Dorsolateral prefrontal cortex (tissue), 122 donors: ENCODE measurements at places on chromosomes 3 and 15.

DNA sequence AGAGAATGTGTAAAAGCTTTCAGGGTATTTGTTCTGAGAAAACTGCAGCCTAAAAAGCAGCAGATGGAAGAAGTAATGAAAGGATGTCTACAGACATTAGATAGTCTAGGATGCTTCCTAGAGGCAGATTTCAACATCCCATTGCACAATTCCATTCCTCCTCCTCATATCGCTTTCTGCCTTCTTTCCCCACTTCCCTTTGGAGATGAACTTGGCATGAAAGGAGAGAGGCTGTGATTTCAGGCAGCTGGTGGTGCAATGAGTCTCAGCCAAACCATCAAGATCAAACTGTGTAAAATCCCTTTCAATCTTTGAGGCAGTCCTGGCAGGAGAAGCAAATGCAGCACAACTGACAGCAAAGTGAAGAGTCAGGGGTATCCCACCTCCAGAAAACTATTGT, 438.7 kb upstream of the KCNMB2 start:
- DNase-seq = no peak

GRCh38 chr3:122577409-122578031, at the start of gene PARP15:
TSS of gene PARP15 (plus strand) at chr3:122577650. CDS start at chr3:122577668, 18 bp downstream.
- DNase-seq = no peak

DNA sequence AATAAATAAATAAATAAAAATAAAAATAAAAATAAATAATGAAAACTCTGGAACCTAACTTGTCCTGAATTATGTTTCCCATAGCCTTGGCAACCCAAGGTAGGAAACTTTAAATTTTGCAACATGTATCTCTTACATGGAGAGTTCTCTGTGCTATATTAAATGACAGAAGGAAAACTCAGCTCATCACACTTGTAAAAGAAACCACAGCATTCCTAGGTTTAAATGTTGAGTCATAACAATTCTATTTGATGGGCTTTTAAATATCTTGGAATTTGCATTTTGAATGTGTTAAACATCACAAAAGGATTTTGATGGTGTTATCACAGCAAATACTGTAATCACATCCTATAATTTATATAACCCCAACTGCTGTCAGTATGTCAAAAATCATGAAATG, 144.2 kb downstream of the LRTM1 start:
- DNase-seq = no peak

DNA sequence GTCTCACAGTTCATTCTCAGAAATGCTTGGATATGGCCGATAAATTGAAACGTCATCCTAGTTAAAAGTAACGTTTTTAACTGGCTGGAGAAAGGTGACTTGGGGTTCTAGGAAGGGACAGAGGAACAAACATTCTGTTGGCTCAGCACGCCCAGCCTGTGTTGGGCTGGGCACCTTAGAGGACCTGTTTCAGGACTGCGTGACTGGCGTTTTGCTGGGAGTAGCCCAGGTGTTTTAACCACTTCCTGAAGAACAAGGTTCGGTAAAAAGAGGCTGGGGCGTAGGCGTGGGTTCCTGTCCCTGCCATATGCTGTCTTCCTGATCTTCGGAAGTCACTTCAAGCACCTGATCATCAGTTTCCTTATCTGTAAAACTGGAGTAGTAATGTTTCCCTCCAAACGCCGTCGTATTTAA, 1.1 kb upstream of the TLNRD1 start:
- no peak for DNase-seq

DNA sequence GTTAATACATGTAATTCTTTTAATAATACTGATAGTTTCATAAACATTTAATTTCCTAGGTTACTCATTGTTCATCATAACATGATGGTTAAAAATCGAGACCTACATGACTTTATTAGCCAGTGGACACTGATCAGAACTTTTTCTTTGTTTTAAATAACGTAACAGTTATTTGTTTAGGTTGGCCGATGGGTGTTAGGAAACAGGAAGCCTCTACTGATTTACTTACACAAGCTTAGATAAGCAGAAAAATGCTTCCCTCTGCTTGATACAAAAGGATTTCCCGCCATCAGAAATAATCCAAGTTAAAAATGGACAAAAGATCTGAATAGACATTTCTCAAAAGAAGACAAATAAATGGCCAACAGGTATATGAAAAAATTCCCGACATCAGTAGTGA, 16.6 kb upstream of the APH1B start:
- DNase-seq = no peak

DNA sequence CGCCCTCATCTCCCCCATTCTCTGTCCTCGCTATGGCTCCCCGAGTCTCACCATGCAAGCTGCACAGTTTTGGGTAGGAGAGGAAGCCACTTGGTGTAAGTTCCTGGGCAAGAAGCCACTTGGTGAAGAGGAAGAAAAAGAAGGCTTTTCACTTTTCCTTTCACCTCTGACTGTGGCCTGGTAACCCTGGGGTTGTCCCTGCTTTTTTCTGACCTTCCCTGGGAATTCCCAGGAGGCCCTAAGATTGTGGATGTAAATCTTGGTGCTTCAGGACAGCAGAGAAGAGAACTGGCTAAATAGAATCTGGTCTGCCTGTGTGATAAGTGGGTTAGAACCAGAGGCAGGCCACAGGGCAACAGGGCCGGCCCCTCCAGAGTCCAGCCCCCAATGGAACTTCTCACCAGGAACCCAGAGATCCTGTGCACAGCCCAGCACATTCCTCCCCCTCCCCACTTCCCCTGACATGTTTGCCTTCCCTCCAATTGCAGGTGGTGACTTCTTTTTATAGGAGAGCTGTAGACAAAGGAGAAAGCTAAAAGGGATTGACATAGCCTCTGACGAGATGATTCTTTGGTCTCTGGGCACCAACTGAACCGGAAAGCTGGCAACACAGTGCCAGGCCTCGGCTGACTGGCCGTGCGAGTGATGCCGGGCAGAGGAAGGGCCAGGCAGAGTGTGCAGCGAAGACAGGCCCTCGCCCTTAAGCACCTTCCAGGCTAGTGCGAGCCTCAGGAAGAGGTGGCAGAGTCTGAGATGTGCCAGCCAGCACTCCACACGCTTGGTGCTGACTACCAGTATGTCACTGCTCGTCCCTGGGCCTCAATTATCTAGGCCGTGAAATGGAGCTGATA, 19.4 kb upstream of the SKOR1 start:
- no peak for DNase-seq

DNA sequence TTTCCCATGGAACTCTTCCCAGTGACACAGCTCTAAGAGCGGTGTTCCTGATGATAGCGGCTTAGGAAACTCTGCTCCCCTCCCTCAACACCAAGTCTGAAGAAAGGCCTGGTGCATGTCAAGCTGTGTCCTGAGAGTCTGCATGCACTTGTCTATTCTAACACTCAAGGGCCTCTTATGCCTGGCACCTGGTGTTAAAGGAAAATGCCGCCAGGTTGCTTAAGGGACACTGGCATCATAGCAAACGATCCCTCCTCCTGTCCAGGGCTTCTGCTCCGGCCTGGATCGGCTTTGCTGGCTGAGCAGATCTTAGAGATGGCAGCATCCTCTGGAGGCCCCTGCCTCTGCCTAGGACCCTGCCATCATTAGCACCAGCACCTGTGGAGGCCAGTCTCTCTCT, 121.7 kb downstream of the MEGF11 start:
- DNase-seq = no peak

- DNase-seq = no peak
Observed at GRCh38 chr3:123818921-123819429, 65.2 kb downstream of the MYLK start.

- no peak for DNase-seq
Observed at GRCh38 chr3:45367453-45367871, 20.9 kb upstream of the LARS2 start.

DNA sequence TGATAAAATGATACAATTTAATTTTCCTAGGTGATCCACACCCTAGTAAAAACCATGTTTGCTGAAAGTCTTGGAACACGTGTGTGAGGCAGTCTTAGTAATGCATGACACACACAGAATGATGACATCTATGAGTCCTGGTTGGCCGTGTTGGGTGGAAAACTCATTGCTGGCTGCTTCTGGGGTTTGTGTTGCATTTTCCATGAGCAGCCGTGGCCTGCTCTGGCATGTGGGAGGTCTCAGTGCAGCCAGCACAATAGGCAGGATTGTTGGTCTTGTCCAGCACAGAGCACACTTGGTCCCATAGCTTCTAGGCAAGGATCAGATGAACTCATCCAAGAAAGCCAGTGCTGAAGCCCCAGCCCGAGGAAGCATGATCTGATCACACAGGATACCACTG, 172.8 kb upstream of the UBE3A start:
- no peak for DNase-seq

DNA sequence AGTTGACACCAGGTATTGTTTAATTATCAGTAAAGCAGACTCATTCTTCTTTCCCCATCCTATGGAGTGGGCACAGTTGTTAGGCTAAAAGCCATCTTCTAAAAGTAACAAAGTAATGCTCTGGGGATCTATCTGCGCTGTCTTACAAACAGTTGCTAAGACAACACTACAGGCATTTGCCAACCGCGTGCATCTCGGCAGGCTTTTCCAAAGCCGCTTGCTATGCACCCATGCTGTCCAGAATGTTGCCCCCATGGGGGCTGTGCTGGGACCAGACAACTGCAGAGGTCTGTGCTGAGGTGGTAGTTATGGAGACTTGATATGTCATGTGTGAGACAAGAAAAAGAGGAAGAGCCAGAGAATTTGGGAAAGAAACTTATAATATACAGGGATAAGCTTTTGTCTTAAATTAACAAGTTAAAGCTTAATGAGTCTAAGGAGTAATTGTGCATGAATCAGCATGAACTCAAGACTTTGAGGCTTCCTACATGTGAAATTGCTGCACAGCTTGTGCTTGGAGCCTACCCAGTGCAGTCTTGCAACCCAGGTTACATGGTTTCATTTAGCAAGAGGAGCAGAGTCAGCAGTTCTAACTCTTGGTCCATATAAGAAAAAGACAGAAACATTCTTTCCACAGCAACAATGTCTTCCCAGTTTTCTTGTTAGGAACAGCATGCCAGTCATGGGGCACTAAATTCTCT, 38.9 kb upstream of the DCLK3 start:
- DNase-seq = no peak

GRCh38 chr15:85755942-85756341, 38.8 kb downstream of the KLHL25 start:
- no peak for DNase-seq

DNA sequence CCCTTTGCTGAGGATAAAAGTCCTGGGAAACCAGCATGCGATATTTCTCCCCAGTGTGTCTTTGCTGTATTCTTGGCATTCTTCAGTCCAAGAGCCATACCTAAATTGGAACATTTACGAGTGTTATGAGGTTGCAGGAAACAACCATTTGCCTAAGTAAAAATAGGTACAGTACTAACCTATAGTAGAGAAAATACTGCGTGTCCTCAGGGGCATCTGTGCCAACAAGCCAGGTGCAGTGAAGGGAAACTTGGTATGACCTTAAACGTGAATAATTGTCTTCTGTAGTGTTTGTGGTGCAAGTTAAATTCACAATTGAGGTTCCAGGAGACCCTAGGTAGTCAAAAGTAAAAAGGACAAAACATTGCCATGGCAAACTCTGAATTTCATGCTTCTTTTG, 12.2 kb downstream of the IL5RA start:
- DNase-seq = no peak
